ENCODE measurements at places on chromosomes 5 and 9.
A peak's percentile ranks its signal among the peaks of the same experiment; 100 is the strongest.

- DNase-seq, result no peak
Observed at GRCh38 chr5:139903795-139904565, 108.4 kb downstream of the PSD2 start.

- no peak for DNase-seq
Observed at GRCh38 chr5:173926359-173926758, 38.2 kb downstream of the CPEB4 start.

- no peak for DNase-seq
Observed at GRCh38 chr9:128882677-128883603, 1.0 kb downstream of the LRRC8A start.

DNA sequence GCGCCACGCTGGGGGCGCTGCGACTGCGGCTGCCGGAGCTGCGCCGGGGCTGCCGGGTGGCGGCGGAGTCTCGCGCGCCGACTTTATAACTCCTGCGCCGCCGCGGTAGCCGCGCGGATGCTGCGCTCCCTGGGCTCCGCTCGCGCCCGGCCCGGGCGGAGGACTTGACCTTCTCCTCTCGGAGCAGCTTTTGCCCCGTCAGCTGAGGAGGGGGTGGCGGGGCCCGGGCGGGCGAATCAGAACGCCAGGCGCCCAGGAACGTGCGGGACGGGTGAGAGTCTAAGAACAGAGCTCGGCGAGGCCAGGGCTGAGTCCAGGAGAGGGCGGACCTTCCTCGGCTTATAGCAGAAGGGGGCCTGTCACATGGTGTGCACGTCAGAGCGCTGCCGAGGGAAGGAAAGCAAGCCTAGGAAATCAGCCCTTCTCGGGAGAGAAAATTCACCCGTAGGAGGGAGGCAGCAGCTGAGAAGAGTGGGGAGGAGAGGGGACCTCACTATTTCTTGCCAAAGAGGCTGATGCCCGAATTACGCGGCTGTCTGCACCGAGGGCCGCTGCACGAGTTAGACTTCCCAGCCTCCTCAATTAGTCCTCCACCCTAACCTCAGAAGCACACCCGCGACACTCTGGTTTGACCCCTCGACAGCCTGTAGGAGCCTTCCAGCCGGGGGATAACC is at the start of gene FOXD1:
FOXD1 (minus strand) TSS at position 315 of the 674 bp plus-strand sequence. CDS start 415 bp downstream, outside the sequence.
- DNase-seq, result peak; percentile 31

GRCh38 chr5:59173578-59173977 is 590.7 kb downstream of the RAB3C start:
- DNase-seq, result no peak

- peak; percentile 27 for DNase-seq
Observed at GRCh38 chr5:78327761-78328510, 32.5 kb upstream of the SCAMP1 start.

GRCh38 chr5:81554647-81555046 is 160.7 kb upstream of the ACOT12 start:
- no peak for DNase-seq

- DNase-seq, result peak; percentile 92
Observed at GRCh38 chr9:137461663-137462395, 2.7 kb upstream of the NSMF start.

- DNase-seq, result no peak
Observed at GRCh38 chr9:136650648-136651047, 12.1 kb upstream of the EGFL7 start.

GRCh38 chr9:137705443-137705863 is 86.6 kb downstream of the EHMT1 start:
- no peak for DNase-seq

DNA sequence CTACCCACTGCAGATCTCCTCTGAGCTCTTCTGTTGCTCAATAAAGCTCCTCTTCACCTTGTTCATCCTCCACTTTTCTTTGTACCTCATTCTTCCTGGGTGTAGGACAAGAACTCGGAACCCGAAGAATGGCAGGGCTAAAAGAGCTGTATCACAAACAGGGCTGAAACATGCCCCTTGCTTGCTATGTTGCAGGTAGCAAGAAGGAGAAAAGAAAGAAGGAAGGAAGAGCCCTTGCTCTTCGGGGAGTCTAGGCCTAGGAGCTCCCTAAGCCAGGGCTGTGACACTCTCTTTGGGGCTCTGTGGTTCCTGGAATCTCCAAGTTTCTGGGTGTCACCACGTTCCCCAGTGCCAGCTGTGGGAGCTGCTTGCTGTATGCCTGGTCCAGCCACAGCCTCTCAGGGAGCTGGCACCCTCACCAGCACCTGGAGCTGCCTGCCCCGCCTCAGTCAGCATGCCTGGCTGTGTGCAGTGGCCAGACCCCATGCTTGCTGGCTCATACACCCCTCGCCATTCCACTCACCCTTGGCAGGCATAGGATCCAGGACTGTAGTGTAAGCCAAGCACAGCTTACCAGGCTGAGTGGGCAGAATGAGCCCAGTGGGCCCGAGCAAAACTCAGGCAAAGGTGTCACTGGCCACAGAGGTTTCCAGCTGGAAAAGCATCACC is 274.8 kb upstream of the ADRA1B start:
- DNase-seq, result peak; percentile 38

GRCh38 chr5:96024683-96025475 is 63.2 kb upstream of the ELL2 start:
- DNase-seq, result no peak

DNA sequence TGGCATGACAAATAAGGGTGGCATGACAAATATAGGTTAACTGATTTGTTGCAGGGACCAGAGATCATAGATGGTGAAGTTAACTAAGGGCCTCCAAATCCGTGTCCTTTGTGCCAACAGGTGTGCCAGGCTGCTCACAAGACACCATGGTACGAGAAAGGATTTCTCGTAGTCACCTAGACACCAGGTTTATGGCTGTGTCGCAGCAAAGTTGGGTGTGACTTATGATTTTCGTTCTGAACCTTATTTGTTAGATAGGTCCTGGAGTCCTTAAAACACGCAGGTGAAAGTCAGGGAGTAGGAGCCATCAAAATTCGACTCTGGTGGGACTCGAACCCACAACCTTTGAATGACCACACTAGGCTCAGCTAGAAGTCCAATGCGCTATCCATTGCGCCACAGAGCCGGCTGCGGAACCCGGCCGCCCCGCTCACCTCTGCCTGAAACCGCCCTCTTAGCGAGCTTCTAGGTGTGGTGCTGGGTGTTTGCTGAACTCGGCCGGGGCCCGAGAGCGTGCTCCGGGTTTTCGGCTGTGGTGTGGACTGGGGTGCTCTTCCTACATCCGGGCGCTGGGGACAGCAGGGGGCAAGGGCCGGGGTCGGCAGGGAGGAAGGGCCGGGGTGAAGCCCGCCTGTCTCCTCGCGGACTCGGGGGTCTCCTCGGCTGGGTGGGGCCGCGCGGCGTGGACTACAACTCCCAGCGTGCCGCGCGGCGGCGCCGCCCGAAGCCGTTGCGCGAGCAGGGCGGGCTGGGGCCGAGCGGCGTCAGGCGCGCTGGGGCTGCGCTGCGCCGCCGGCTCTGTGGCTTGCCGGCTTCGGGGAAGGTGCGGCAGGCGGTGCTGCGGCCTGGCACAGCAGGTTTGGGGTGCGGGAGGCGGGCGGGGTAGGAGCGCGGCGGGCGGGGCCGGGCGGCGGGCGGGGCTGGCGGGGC is at the start of gene SLC27A4:
SLC27A4 (plus strand) TSS at position 767 of the 930 bp plus-strand sequence. CDS start 2,606 bp downstream, outside the sequence.
- peak; percentile 96 for DNase-seq

DNA sequence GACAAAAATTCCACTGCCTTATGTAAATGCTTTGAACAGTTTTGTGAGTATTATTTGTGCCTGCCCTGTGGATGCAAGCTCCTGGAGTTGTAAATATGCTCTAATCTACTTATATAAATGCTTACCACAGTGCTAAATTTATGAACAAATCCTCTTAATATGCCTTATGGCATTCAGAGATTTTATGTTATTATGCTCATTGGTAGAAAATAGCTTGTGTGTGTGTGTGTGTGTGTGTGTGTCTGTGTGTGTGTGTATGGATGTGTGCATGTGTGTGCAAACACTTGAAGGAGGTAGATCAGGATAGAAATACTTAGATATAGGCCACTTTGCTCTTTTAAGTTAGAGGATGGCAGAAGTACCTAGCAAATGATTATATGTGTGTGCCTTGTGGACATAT is 253.9 kb downstream of the TAF11L14 start:
- no peak for DNase-seq

DNA sequence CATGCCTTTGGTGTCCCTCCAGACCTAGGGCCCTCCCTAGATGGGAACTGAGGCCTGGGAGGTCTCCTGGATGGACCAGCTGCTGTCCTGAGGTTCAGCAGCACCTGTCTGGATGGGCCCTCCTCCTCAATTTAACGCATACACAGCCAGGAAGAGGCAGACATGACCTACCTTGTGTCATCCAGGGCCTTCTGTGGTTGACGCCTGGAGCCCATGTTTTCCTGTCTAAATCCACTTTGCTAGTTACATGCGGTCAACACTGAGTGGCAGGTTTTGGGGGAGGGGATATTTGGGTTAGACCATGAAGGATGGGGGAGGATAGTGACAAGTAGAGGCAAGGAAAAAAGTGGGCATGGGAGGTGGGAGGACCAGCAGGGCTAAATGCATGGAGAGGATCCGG is 3.1 kb upstream of the STC2 start:
- DNase-seq, result no peak

GRCh38 chr9:75083188-75083970 is 4.6 kb downstream of the NMRK1 start:
- DNase-seq, result no peak

DNA sequence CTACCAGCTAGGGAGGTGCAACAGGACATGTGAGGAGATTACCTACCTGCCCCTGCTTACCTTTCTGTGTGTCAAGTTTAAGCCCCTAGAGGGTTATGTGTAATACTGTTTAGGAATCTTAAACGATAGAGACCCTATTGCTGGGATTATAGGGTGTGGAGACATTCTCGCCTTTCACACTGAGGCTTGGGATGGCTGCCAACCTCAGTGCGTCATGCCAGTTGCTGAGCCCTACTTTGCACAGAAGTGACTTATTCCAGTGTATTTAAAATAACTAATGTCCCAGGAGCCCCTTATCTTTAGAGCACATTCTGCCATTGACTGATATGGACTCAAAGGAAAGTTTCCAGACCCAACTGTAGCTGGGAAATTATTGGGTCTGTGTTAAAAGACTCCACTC is 76.6 kb upstream of the XPA start:
- no peak for DNase-seq

DNA sequence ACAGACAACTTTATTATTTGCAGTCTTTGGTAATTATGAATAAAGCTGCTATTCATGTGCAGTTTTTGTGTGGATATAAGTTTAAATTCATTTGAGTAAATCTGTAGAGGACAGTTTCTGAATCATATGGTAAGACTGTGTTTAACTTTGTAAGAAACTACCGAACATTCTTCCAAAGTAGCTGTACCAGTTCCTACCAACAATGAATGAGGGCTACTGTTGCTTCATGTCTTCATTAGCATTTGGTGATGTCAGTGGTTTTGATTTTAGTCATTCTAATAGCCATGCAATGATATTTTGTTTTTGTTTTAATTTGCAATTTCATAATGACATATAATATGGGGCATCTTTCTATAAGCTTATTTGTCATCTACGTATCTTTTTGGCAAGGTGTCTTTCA is 501.3 kb upstream of the RORB start:
- DNase-seq, result no peak

- no peak for DNase-seq
Observed at GRCh38 chr9:133355881-133356357, 368 bp downstream of the SURF1 start.

DNA sequence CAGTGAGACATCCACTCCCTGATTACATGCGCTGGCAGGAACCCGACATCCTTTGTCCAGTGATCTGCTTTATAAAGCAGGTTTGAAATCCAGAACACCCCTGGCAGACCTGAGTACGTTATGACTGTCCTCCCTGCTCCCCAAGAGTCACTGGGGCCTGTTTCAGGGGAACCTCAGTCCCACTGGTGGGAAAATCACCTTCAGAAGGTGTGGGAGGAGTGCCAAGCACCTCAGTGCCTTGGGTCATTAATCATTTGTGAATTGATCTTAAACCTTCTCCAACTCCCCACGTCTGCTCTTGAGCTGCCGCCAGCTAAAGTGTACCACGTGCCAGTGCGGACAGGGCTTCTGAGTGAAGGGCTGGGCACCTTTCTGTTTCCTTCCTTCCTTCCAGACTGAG is 16.2 kb downstream of the SLC6A3 start:
- DNase-seq, result no peak

DNA sequence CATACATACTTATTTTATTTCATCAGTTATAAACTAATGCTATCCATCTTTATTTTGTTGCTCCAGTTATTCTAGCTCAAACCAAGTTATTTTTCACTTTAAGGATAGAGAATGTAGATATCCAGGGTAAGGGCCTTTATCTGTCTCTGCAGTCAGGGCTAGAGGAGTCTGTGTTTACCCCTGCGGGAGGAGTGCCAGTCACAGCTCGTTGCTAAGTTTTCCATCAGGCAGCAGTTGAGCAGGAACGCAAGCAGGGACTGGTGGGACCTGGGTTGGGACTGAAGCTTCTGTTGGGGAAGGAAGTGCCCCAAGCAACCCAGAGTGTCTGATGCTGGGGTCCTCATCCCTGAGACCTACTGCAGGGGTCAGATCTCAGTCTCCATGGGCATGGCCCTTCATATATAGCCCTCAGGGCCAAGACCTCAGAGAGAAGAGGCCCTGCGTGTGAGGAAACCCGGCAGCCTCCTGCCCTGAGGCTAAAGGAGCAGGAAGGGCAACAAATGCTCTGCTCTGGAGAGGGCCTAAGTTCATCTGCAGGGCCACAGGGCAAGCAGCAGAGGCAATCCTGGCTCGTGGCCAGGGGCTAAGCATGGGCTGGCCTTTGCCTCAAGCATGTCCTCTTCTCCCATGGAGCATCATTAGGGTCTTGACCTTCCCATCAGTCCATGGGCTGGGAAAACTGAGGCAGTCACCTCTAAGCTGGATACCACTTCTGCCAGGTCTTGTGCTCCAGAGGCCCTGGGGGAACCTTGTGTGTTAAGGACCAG is 6.6 kb downstream of the SLC22A4 start:
- no peak for DNase-seq

DNA sequence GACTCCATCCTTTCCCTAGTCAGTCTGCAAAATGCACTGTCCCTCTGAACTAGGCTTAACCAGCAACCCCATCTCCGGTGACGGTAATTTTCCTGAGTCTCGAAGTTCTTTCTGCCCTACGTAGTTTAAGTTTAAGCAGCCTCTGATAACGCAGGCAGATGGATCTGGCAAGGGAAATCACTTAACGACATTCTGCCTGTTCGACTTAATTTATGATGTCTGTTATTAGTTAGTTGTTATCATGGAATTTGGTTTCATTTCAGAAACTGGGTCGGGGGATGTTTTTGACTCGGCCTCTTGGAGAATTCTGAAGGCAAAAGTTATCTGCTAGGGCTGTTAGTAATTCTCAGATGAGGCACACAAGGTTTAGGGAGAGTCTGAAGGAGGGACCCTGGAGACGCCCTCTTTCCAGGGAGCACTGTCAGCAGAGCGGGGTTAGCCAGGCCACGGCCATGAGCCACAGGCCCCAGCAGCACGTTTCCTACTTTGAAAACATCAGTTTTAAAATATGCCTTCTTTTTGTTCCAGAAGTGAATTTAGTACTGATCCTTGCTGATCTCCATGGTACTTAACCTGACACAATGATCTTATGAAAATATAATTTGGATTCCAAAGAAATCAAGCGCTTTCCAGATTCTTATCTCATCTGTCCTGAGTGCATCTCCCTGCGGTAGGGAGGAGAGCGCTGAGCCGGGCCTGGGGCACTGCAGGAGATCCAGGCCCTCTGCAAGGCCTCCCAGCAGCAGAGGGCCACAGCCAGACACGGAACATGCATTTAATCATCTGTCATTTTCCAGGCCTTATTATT is 171.0 kb upstream of the OTULINL start:
- DNase-seq, result no peak

- no peak for DNase-seq
Observed at GRCh38 chr9:104027295-104027694, 66.8 kb upstream of the SMC2 start.
